ENCODE measurements at places on chromosomes 13 and 19.

DNA sequence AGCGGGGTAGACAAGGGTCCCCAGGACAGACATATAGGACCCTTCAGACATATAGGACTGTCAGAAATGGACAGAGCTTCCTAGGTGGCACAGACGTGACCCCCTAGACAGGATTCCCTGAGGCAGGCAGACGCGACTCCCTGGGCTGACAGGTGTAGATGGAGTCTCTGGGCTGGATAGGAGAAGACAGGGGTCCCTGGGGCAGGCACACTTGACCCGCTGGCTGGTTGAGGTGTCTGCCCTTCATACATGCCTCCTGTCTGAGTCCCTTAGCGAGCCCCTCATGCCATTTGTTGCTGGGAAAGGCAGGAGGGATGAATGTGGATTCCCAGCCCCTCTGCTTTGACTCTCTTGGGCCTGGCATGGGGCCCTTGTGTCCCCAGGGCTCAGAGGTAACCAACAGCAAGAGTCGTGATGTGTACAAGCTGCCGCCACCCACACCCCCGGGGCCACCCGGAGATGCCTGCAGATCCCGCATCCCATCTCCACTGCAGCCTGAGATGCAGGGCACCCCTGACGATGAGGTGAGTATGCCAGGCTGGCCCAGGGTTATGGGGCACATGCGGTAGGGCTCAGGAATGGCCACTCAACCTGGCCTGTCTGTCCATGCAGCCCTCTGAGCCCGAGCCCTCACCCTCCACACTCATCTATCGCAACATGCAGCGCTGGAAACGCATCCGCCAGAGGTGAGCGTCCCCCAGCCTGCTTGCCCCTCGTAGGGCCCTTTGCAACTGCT, 3.0 kb downstream of the HSPB6 start:
- no peak for DNase-seq

GRCh38 chr19:19064811-19065745, 1.3 kb downstream of the SLC25A42 start:
- no peak for DNase-seq

DNA sequence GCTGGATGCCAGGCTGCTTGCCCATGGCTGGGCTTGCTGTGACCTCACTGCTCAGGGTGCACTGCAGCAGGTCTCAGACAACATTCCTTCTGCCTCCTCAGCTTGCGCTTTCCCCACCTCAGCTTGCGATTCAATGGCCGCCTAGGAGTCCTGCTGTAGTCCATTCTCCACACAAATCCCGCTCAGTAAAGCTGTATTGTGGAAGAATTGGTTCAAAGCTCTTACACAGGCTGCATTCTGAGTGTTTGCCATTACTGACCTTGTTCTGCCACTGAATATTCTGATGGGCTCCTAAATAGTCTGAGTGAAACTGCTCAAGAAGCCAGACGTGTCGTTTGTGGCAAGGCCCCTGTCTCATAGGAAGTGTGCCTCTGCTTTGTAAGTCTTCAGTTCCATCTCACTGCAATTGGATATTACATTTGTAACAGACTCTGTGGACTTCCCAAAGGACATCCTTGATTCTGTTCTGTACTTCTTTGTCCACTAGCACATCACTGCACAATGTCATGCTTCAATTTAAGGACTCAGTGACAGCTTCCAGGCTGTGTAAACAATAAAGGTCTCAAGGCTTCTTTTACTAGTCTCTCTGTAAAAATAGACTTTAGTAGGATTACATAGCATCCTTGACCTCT, 49.8 kb downstream of the KATNAL1 start:
- peak; percentile 7 for DNase-seq

DNA sequence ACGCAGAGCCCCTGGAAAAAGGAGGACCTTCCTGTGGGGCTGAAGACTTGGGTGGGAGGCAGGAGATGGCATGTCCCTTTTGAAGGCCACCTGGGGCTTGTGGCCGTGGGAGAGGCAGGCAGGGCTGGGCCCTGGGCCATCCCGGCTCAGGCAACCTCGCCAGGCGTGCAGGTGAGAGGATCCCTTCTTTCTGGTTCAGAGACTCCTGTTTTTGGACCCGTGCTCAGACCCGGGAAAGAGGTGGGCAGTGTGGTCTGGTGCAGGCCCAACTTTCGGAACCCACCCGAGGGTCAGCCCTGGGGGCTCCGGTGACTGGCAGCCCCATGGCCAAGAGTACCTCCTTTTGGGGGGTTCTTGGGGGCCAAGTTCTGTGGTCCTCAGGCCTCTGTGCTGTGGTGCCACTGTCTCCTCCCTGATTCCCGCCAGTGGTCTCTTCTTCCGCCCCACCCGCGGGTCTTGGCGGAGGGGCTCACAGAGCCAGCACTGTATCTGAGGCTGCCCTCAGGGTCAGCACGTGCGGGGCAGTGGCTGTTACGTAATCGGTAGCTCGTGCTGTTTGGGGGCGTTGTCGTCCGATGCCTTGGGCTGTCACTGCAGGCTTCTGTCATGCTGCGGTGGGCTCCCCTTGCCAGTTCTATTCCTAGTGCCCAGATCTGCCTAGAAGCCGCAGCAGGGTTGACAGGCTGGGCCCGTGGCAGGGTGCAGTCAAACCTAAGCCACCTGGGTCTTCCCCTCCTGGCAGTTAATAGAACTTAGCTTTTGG, 42.7 kb downstream of the KDM4B start:
- DNase-seq, result no peak

DNA sequence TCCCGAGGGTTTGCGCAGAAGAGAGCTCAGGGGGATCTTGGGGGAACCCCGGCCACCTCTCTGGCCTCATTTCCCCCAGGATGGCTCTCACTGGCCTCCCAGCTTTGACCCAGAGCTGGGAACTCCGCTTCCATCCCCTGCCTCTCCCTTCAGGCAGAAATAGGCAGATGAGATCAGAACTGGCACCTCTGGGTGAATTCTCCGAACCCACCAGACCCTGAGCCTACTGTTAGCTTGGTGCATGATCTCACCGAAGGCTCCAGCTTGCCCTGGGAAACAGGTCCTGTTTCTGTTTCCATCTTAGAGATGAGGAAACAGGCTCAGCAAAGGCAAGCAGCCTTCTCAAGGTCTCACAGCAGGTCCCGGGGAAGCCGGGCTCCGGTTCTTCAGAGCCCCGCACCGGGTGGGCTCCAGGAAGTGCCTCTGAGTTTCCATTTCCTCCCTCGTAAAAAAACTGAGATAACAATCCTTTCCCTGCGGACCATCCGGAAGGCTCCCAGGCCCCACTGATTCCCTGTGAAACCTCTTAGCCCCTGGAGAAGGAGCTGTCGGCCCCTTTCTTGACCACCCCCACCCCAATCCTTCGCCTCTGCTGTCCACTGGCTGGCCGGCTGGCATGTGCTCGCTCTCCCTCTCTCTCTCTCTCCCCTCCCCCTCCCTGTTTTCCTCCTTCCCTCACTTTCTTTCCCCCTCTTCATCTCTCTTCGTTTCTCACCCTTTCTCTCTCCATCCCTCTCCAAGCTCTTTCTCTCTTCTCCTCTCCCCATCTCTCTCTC, 2.1 kb downstream of the NECTIN2 start:
- peak; percentile 45 for DNase-seq

DNA sequence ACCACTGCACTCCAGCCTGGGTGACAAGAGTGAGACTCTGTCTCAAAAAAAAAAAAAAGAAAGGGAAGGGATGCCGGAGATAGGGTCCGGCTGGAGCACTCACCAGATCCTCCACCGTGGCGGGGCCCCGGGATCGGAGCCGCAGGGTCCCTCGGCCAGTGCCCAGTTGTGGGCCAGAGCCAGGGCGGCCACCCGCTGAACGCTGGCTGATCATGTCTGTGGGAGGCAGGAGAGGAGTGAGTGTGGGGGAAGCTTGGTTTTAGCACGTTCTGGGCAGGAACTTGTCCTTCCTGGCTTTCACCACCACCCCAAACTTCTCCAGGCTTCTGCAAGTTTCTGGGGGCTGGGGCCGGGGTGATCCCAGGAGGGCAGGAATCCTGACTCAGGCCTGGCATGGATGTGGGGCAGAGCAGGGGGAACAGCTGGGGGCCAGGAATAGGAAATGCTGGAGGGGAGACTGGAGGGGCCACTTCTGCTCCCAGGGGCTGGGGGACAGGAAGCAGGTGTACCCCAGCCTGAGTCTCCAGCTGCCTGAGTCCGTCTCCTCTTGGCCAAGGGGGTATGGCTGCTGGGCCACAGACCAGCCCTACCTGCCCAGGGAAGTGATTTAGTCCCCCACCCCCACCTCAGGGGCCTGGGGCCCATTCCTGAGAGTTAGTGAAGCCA, 4.3 kb upstream of the PTGER1 start:
- DNase-seq, result no peak
